ENCODE measurements at places on chromosomes 2 and 18.

DNA sequence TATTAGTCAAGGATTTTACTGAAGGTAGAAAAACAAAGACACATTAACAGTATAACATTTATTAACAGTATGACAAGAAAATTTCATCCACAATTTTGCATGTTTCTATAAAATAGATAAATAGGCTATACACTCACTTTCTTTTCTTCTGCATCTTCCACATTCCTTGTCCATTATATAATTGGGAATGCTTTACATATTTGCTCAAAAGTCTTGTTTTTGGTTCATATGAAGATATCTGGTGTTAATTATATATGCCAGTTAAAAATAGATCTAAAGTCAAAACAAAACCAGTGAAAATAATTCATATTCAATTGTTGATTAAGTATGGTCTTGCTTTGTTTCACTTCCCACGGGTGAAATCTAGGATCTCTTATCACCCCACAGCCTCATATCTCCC is 53.4 kb downstream of the SERPINB7 start:
- no peak for DNase-seq

- DNase-seq = no peak
These were observed 50.8 kb downstream of the AGAP1 start for GRCh38 chr2:235544689-235544969.

GRCh38 chr2:129689653-129690448 is 289.6 kb upstream of the RAB6C start:
- DNase-seq = no peak

DNA sequence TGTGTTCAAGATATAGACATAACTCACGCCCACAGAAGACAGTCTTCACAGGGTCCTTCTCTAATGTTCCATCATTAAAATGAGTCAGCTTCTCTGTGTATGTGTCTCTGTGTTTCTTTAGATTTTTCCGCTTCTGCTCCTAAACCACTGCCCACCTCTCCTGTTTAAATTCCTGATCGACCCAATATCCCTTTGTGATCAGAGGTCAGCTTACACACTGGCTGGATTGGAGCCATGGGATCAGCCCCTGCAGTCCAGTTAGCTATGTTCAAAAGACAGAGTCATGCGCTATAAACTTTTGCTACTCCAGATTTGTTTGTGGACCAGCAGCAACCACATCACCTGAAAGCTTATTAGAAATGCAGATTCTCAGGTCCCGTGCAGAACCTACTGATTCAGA is 229.2 kb downstream of the C1D start:
- DNase-seq = no peak

DNA sequence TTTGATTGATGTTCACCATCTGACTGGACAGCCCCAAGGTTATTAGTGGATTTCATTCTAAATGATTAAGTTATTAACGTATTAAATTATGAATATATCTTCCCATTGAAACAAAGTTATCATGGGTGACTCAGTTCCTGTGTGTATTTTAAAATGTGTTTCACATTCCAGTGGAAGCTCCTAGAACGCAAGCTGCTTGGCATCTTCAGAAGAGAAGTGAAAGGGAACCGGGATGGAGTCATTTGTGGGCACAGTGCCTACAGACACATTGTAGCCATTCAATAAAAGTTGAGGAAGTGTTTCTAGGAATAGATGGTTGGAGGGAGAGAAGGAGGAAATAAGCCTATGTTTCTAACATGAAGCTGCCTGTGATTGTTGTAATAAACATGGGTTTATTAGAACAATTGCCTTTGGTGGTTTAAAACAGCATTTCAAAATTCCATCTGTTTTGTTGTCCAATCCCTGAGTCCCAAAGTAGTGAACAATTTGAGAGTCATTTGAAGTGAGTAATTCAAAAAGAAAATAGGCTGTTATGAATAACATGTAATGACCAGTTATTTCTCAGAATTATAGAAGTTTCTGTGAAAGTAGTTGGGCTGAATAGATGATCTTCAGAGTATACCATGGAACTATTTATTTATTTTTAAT is 143.5 kb downstream of the PKP4 start:
- DNase-seq = no peak

DNA sequence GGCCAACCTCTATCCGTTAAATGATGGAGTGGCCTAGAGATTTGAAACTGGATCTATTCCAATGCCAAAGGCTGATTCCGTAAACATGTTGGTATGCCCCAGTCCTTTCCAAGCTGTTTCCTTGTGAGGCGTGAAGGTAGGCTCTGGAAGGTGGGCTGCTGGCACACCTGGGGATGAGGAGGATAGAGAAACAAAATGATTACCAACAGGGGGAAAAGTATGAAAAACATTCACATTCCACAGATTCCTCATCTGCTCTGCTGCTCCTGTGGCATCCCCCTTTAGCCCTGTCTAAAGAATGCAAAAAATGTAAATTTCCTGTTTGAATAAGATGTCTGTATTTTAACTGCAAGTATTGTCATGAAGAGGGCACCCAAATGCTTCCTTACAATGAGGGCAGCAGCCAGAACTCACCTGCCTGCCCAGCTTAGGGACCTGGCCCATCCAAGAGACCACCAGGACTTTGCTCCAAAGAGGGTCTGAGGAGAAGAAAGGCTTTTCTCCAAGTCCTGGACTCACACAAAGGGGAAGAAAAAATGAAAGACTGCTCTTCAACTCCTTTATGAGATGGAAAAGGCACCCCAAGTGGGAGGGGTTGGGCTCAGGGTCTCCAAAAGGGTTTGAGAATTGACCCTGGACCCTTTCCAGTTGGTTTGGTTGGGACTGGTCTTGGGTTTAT is 132.3 kb upstream of the PELI1 start:
- no peak for DNase-seq

GRCh38 chr2:168034616-168035015 is 212.8 kb downstream of the STK39 start:
- DNase-seq = no peak

GRCh38 chr2:20702563-20702962 is 35.6 kb downstream of the GDF7 start:
- DNase-seq = no peak

- DNase-seq = no peak
These were observed 640.4 kb downstream of the NR4A2 start for GRCh38 chr2:155692106-155692505.

DNA sequence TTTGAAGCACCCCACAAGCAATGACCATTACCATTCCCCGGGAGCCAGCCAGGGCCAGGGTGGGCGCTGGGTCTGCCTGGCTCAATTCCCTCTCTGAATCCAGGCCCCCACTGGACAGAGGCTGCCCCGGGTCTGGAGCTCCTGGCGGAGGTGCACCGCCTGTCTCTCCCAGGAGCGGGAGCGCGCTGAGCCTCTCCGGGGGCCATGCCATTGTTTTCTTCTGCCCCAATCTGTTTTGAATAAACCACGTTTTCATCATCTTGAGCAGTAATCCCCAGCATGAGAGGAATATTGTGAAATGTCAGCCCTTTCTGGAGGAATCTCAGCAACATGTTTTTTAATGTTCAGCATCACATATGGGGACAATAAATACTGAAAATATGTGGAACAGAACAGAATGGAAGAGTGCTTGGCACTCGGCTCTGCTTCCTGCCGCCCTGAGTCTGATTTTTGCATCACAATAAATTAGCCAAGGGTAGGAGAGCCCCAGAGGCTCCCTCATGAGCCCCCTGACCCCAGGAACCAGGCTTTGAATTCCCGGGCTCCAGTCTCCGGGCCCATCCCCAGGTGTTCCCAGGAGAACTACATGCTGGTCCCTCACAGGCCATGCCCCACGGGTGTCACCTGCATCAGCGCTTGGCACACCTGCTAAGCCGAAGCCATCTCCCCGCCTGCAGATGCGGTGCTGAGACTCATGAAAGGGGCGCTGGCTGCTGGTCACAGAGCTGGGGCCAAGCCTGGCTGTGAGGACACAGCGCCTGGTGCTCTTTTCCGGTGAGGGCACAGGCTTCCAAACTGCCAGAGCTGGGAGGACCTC is 88.8 kb downstream of the INHBB start:
- DNase-seq = no peak

- no peak for DNase-seq
These were observed 713.7 kb downstream of the DSC3 start for GRCh38 chr18:30328839-30329238.

DNA sequence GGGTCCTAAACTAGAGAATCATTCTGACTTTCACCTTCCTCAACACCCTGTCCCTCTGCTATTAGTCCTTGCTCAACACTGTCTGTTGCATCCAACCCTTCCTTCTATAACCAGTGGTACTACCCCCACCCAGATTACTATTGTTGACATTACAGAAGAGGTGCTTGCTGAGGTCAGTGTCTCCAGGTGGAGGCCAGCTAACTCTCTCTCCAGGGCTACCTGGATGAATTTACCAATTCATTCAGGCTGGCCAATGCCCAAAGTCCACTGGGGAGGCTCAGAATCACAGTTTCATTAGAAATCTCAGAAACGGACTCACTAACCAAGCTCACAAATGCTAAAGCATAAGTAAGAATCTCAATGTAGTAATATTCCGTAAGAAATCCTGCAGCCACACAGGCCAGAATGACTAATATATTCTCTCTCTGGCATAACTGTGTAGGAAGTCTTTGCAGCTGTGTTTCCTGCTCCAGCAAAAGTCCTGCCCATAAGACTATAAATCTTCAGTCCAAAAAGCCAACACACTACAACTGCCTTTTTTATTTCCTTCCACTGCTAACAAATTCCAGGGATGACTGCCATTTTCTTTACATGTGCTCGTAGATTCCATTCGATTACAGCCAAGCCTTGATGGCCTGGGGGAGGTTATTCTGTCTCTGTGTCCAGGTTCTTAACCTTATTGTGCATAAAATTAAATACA is 10.0 kb upstream of the TTR start:
- DNase-seq = no peak

GRCh38 chr18:63410792-63411191 is 11.5 kb downstream of the VPS4B start:
- DNase-seq = peak; percentile 36

- DNase-seq = no peak
These were observed 14.0 kb upstream of the PRKCE start for GRCh38 chr2:45637440-45637839.

- no peak for DNase-seq
These were observed 158.0 kb downstream of the RAPGEF4 start for GRCh38 chr2:172893671-172894070.

DNA sequence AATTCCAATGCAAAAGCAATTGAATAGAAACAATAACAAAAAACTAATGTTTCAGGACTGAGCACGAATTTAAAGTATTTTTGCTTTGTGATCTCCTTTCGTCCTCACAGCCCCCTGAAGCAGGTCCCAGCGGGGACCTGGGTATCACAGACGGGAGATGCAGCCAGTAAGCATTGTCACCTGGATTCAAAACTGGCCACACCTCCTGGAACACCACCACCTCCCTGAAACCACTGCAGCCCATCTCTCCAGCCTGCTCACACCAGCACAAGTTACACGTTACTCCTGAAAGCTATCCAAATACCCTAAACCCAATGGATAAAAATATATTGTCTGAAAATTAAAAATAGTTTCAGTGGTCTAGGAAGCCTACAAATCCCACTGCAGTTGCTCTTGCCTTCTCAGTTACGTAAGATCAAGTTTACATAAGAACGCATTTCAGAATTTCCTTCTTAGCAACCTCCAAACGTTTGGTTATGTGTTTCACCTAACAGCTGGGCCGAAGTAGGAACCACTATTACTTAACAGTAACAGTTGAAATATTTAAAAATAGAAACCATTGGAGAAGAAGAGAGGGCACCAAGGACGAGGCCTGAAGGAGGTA is 178.0 kb downstream of the HDAC4 start:
- DNase-seq = no peak

DNA sequence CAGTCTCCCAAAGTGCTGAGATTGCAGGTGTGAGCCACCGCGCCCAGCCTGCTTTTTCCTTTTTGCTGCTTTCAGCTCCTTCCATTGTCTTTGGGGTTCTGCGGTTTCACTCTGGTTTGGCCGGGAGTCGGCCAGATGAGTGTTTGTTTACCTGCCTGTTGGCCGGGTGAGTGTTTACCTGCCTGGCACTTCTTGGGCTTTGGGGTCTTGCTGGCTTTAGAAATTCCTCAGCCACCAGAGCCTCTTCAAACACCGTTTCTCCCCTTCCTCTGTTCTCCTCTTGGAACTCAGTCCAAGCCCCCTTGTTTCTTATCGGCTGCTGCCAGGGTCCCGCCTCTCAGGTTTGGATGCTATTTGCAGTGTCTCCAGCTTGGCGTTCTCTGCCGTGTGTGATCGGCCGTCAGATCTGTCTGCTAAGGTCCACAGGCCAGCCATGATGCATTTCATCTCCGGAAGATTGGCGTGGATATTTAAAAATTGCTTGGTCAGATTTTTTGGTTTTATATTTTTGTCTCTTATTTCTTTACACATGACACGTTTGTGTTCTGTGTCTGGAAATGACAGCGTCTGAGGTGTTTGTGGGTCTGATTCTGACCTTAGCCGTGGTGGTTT is 14.2 kb upstream of the GAL3ST2 start:
- no peak for DNase-seq

GRCh38 chr2:60560734-60561644 is 7.5 kb upstream of the BCL11A start:
- DNase-seq = no peak

DNA sequence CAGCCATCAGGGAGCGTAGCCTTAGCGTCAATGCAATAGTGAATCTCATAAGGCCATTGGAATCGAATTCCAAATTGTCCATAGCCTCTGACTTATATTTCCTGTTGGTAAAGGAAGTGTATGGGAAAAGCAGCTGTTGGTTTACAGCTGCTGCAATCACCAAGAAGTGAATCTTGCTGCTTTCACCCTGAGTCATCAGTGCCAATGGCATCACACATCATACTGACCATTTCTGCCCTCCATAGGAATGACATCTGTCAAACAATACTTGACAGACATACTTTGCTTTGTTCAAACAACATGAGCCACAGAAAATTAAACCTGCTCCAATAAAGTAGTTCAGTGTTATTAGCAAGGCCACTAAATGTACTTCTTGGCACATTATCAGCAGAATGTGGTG is 111.2 kb upstream of the KLHL29 start:
- DNase-seq = no peak

DNA sequence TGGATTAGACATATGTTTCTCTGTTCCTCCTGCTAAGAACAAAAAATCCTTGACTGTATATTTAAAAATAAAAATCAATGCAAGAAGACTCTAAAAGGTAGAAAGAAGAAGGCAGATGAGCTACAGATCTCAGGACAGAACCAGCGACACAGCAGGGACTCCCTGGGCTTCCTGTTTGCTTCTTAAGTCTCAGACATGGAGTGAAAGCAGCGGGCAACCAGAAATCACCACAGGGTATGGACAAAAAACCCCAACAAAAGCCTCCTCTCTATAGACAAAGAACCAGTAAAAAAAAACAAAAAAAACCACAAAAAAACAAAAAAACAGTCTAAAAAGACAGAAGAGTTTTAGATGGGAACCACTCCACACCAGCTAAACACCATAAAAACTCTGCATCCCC is 971.0 kb upstream of the GYPC start:
- DNase-seq = no peak
